ENCODE measurements at places on chromosomes 5 and 9.

GRCh38 chr5:103366918-103367549, 108.5 kb downstream of the MACIR start:
- no peak for DNase-seq

GRCh38 chr9:134558124-134558905, 83.3 kb upstream of the COL5A1 start:
- no peak for DNase-seq

GRCh38 chr9:120353506-120353905, 226.5 kb downstream of the CDK5RAP2 start:
- no peak for DNase-seq

- no peak for DNase-seq
These were observed 166.8 kb downstream of the SPOCK1 start for GRCh38 chr5:137332296-137332695.

DNA sequence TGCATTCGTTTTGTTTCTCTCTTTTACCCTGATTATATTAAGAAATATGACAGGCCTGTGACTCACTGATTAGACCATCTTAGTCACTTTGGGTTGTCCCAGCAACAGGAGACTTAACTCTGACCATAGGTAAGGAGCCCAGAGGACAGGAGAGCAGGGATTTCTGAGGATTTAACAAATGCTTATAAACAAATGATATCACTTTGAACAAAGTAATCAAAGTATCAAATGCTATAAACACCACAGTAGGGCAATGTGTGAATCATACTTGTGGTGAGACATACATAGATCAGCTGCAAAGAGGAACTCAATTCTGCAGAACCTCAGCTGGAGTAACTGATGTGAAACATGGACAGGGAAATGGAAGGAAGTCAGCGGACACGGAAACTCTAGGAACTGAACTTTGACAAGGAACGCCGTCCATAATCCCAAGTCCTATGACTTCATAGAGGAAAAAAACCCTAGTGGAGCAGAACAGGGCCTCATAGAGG, 190.6 kb upstream of the MSX2 start:
- no peak for DNase-seq

DNA sequence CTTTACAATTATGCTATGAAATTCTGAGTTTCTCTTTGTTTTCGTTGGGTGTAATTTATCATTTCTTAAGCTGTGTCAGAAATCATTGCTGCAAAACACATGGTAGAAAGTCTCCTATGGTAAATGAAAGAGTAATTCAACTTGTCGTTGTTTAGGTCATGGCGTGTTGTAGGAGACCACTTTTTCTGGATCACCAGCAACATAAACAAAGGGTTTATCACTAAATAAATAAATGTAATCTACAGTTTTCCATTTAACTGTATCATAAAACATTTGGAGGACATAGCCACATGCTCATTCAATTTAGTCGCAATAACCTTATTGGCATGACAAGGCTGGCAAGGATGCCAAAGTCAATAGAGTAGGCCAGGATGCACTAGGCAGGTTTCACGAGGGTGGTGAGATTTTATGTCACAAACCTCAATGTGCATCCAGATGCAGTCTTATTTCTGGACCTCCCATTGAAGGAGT, 154.4 kb upstream of the ERCC6L2 start:
- DNase-seq = no peak

GRCh38 chr5:113038714-113039113, 62.1 kb downstream of the DCP2 start:
- DNase-seq = no peak

GRCh38 chr5:103669615-103670014, 107.0 kb upstream of the NUDT12 start:
- no peak for DNase-seq

GRCh38 chr5:80276186-80276585, 20.3 kb upstream of the SERINC5 start:
- no peak for DNase-seq

DNA sequence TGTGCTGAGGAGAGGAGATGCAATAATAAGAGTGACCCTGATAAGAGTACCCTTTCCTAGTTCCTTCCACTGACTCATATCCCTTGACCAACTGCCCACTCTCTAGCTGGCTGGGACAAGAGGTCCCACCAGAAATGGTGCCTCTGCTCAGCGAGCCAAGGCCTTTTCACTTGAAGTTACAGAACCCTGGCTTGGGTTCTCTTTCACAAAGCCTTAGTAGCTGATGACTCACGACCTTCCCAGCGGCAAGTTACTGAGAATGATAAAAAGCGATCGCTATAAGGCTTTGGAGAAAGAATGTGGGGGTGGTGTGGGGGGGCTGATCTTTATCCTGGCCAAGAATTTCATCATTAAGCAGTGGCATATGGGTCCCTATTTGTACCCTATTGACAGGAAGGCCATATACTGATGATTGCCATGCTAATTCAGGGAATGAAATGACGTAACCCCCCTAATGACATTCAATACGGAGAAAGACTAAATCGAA, 90.3 kb downstream of the FBXO38 start:
- DNase-seq = no peak

DNA sequence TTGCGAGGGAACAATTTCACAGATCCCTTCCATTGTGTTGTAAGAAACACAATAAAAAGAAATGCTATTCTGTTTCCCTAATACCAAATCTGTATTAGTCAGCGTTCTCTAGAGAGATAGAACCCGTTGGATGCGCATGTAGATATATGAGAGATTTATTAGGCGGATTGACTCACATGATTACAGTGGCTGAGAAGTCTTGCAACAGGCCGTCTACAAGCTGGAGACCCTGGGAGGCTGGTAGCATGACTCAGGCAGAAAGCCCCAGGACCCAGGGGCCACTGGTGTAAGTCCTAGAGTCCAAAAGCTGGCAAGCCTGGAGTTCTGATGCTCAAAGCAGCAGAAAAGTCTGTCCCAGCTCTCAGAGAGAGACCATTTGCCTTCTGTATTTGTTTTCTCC, 18.4 kb upstream of the IL17B start:
- no peak for DNase-seq

- DNase-seq = no peak
These were observed 31.0 kb downstream of the SLC9A3 start for GRCh38 chr5:493119-493701.

DNA sequence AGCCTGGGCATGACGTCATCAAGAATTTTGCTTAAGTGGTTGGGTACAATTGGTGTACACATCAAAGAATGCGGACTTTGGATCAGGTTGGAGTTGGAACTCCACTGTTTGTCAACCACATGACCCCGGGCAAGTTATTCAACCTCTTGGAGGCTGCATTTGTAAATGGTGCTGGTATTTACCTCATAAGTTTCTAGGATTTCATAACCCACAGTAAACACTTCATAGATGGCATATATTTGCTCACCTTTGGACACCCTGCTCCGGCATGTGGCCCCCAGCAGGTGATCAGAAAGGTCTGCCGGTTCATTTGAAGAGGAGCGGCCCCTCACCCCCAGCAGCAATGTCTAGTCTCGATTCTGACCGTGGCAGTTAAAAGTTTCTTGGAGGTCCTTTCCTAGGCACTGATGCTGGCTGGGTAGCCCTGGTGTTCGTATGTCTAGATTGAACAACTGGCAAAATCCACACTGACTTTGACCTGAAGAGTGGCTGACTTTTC, 60.6 kb downstream of the IL6ST start:
- DNase-seq = no peak

DNA sequence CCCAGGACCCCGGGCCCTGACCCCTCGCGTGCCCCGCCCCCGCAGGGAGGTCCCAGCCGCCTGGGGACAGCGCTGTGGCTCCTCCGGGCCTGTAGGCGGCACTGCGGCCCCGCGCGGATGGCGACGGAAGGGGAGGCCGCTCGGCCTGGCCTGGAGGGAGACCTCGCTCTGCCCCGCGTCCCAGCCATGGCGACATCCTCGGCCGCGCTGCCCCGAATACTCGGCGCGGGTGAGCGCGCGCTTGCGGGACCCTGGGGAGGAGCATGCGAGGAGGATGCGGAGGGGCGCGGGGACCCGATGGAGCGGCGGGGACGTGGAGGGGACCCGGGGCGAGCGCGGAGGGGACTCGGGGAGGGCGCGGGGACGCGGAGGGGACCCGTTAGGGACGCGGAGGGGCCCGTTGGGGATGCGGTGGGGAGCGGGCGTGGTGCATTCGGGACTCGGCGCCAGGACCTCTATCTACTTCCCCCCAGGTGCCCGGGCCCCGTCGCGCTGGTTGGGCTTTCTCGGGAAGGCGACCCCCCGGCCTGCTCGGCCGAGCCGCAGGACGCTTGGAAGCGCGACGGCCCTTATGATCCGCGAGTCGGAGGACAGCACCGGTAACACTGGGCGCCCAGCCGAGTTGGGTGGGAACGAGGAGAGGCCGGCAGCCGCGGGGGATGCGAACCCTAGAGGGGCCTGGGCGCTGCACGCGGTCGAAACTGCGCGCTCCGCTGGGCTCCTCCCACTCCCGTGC, at the start of gene MRPS2:
Gene MRPS2, plus strand, starts transcription at position 158 of the 736 bp plus-strand sequence. Its CDS starts 29 bp downstream, at position 187.
- DNase-seq = peak; percentile 82

GRCh38 chr5:51821697-51822096, 438.4 kb downstream of the ISL1 start:
- DNase-seq = no peak

DNA sequence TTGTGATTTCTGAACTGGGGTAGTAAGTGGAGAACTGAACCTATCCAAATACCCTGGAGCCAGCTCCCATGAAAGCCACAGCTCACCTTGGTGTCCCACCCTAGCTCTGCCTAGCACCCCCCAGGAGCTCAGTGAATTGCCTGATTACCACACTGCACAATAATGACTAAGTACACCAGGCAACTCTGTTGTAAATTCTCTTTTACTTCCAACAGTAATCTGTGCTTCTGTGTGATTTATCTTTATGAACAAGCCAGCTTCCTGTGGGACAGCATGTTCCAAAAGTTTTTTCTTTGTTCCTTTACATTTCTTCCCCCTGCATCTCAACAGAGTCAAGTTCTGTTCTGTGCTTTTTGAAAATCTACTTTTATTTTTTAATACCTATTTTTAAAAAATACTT, 22.1 kb upstream of the GRPEL2 start:
- no peak for DNase-seq

GRCh38 chr9:98362624-98363252, 107.3 kb upstream of the TBC1D2 start:
- DNase-seq = no peak

- no peak for DNase-seq
These were observed 179.9 kb downstream of the GLIS3 start for GRCh38 chr9:4119778-4120554.

GRCh38 chr9:82154573-82154972, 166.0 kb downstream of the SPATA31D1 start:
- DNase-seq = no peak

- DNase-seq = no peak
These were observed 230.3 kb upstream of the ZNF462 start for GRCh38 chr9:106632621-106633020.

DNA sequence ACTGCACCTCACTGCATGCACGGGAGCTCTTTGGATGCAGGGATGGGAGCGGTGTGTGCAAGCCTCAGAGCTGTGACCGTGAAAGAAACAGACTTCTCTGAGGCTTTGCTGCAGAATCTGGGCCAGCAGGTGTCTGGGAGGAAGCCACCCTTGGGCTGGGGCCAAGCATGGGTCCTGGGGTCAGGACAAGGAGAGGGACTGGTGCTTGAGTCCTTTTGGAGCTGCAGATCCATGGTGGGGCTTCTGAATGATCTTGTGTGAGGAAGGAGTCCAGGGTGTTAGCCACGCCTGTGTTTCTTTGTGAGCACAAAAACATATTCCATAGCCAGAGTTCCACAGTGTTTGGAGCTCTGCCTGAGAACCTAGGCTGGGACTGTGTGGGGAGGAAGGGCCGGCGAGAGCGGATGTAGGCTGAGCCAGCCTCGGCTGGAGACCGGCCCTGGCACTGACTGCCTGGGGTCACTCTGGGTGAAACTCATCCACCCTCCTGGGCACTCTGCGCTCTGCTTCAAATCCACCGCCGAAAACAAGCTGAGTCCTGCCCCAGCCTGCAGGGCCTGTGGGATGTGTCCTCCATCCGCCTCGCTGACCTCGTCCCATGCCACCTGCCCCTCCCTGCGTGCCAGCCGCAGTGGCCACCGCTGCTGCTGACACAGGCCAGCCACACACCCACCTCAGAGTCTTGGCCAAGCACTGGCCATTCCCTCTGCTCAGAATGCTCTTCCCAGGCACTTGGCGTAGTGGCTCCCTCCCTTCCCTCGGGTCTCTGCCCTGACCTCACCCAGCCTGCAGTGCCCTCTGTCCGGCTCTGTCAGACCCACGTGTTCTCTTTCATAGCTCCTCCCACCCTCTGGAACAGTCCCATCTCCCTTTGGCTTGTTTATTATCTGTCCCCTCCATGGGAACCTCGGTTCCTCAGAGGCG, 26.7 kb downstream of the ERGIC1 start:
- no peak for DNase-seq

GRCh38 chr5:66987949-66988838, 208.4 kb downstream of the CD180 start:
- no peak for DNase-seq

- DNase-seq = no peak
These were observed 3.6 kb downstream of the RXRA start for GRCh38 chr9:134329886-134330285.

- no peak for DNase-seq
These were observed 169.9 kb downstream of the NNT start for GRCh38 chr5:43772764-43773477.

DNA sequence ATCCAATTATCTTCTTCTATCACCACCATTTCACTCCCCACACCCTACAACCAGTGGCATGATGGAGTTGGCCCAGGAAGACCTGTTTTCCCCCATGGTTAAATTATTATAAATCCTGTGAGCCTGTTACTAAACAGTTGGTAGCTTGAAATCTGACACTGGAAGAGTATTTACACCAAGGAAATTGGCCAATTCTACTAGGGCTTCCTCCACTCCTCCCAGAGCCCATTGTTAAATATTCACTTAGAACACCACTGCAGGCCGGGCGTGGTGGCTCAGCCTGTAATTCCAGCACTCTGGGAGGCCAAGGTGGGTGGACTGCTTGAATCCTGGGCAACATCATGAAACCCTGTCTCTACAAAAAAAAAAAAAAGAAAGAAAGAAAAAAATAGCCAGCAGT, 32.4 kb upstream of the CKS2 start:
- no peak for DNase-seq

- DNase-seq = no peak
These were observed 41.4 kb downstream of the DAB2IP start for GRCh38 chr9:121692606-121693387.

DNA sequence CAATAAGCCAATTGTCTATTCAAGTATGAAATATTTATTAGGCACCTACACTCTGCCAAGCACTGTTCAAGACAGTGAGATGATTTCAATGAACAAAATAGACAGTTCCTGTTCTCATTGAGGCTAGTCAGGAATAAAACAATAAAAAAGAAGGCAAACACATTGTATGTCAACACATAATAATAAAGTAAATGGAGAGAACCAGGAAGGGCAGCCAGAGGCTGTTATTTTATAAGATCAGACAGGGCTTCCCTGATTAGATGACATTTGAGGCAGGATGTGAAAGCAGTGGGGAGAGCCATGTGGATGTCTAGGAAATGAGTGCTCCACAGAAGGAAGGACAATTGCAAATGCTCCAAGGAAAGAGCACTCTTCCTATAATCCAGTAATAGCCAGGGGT, 2371.1 kb downstream of the MAT2B start:
- DNase-seq = no peak

Data from CD4-positive, CD25-positive, alpha-beta regulatory T cell (primary cell).